ENCODE measurements at places on chromosomes 2 and 18.

- peak; percentile 47 for DNase-seq
Measured at GRCh38 chr18:48080546-48080945, 150.1 kb upstream of the SMAD2 start.

- DNase-seq = no peak
Measured at GRCh38 chr2:173667415-173667814, 297.8 kb downstream of the SP3 start.

DNA sequence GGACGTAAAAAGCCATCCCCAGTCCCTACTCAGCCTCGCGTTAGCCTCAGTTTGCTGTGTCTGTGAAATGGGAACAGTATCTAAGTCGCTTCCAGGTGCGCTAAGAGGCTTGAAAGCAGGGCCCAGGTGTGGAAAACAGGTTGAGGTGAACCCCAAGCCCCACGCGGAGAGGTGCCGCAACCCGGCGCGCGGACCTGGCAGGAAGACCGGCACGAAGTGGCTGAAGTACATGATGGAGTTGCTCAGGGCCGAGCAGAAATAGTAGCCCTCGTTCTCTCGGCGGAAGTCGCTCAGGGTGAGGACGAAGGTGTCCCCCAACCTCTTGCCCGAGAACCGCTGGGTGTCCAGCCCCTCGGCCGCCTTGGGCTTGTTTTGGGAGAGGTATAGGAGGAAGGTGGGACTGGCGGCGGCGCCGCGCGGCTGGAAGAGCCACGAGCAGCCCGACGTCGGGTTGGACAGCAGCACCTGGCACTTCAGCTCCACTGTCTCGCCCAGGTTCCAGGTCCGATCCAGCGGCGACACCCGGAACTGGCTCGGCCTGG, 508 bp downstream of the CD8A start:
- DNase-seq = no peak

- DNase-seq = no peak
Measured at GRCh38 chr2:28084564-28084963, 194.0 kb downstream of the BABAM2 start.

DNA sequence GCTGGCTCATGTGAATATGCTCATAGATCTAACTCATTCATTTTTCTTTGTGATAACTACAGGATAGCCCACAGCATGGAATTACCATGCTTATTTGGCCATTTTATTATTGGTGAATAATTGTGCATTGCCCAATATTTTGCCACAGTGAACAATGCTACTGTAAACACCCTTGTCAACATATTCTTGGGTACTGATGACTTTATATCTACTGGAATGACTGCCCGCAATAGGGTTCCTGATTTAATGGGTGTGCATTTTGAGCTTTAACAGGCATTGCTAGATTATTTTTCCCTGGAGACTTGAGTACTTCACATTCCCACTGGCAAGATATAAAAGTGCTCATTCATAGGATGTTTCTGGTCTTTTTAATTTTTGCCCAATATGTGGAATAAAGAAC, 42.7 kb upstream of the EVA1A start:
- no peak for DNase-seq

GRCh38 chr2:120293096-120294007, 40.7 kb downstream of the RALB start:
- no peak for DNase-seq

DNA sequence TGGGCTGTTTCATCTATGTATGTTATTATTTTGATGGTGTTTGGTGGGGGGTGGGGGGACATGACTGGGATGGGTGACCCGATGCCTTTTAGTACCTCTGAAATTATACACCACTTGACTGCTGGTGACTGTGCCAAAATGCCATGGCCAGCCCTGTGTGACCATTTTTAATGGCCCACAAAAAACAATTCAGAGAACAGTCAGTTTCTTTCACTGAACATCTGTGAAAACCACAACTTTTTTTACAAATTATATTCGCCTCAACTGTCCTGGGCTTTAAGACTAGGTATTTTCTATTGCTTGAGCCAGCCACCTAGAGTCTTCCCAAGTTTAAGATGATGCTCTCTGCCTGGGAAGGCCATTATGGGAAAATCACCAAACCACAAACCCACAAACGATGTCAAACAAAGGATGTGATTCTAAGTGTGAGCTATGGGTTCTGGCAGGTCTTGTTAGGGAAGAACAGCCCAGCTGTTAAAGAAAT, 33.9 kb downstream of the FN1 start:
- peak; percentile 86 for DNase-seq

DNA sequence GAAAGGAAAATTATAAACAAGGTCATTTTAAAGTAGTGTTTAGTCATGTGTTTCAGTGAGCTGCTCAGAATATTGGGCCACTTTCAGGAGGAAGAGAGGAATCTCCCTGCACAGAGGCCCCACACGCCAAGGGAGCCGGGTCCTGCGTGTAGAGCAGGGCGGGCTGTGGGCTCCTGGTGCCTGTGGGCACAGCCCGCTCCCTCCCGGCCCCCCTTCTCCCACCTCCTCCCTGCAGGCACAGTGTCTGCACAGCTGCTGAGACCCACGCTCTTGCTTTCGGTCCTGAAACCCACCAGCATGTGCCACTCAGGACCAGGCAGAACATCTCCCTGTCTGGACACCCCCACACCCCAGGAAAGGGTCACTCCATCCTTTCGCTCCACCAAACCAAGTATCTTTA, 167.6 kb upstream of the SALL3 start:
- no peak for DNase-seq

GRCh38 chr2:241967467-241968144, 98.1 kb downstream of the RTP5 start:
- DNase-seq = no peak

DNA sequence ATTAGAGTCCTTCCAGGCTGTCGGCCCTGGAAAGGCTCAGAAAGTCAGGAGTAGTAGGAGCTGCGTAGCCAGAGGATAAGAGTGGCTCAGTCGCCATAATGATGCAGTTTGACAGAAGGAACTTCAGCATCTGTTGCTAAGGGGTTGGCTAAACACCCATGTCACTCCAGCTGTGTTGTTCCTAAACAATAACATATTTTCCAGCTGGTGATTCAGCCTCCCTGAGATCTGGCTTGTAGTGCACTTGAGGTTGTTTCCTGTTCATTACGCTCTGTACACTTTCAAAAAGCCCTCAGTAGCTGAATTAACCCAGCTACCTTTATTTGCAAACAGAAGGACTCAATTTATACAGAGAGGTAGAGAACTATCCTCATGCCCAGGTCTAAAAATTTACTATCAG, 39.7 kb upstream of the EPAS1 start:
- peak; percentile 41 for DNase-seq

Measured in femur (tissue), 1 donor.